ENCODE measurements at places on chromosomes 2 and 18.

DNA sequence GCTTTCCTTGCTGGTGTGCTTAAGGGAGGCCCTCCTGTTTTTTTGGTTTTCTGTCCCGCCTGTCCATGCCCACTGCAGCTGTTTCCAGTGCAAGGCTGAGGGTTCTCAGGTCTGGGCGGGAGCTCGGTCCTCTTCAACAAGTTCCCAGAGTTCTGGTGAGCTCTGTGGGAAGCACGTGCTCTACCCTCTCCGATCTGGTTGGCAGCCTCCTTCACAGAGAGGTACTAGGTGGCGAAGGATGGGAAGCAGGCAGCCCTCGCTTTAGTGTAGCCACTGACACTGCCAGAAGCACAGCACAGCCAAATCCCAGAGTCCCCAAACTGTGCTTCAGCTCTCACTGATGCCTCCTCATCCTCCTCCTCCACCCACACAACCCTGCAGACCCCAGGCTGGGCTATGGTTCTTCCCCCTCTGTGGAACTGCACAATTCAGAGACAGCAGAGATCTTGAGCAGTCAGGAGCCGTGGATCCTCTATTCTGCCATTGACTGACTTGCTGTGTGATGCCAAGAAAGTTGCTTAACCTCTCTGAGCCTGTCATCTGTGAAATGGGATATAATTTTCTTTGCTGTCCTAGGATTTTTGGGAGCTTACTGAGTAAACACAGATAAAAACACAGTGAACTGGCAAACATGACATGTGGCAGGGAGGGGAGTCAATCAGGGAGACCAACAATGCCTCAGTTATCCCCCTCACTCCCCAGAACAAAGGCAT lies 157.3 kb downstream of the MSH2 start:
- DNase-seq = no peak

DNA sequence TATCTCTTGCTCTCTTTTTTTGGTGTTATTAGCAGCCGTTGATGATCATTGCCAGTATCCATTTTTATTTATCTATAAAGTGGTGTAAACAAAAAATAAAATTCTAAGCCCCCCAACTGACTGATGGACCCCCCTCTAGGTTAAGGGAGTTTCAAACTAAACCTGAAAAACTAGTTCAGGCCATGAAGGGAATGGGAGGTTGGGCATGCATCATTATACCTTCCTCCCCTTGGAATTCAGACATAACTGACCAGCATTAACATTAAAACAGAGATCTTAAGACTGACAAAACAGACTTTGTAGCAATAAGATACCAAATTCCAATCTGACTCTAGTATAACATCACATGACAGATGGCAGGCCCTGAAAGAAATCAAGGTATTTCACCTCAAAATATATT lies 20.2 kb downstream of the RALBP1 start:
- no peak for DNase-seq

- DNase-seq = no peak
Observed at GRCh38 chr18:73646196-73646595, 501.4 kb downstream of the FBXO15 start.

DNA sequence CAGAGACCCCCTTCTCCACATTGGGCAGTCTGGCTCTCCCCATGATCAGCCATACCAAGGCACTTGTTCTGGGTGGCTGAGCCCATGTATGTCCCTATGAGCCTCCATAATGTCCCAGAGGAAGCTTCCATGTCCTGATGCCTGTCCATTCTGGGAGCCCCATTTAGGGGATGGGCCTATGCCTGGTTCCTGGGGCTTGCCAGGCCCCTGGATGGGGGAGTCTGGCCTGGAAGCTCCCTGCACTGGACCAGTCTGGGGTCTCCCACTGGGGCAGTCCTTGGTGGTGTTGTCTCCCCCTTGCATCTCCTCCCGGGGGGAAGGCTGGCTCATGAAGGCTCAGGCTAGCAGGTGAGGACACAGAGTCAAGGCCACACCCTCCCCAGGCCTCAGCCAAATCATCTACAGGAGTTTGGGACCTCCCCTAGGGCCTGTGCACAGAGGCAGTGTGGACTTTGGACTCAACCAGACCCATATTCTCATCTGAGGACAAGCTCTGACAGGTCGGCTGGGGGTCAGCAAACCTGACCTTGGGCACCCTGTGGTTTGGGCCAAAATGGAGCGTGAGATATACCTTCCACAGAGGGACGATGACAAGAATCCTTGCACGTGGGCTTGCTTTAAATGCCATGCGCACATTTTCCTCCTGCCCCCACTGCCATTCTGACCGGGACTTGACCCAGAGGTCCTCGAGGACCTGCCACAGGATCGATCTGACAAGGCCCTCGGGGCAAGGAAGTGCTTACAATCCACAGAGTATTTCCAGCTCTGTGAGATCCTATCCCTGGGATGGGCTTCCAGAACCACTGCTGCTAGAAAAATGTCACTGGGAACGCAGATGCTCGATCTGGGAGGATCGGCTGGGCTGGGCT lies 38.8 kb downstream of the INHBB start:
- DNase-seq = no peak

DNA sequence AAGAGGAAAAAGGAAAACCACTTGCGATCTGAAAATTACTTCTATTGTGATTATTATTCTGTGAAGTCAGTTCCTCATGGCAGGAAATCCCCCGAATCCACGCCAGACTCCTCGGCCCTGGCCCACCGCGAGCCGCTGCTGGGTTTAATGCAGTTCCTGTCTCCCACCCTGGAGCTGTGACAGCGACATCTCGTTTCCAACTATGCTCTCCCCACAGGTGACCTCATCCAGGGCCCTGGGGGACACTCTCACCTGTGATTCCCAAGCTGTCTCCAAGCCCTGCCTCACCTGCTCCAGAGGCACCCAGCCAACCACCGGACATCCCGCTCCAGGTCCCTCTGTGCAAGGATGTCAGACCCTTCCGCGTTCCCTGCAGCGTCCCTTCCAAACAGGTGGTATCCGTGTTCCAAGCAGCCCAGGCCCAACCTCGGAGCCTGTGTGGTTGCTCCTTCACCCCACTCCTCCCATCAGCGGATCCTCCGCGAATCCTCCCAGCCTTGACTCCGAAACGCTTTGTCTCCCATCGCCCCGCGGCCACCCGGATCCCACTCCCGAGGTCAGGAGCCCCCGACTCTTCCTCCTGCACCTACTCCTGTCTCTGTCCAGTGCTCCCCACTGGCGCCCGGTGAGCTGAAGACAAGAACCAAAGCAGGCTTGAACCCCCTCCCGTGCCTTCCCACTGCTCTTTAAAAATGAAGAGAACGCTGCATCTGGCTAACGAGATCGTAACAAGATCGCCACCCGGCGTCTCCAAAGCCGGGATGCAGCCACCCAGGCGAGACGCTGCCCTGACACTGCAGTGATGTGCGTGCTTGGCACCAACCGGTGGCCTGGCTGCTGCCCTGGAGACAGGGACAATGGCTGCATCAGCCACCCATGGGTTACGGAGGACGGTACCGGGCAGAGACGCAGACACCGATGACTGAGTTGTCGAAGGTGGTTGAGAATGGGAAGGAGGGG lies 96.5 kb downstream of the NDUFA10 start:
- DNase-seq = no peak

DNA sequence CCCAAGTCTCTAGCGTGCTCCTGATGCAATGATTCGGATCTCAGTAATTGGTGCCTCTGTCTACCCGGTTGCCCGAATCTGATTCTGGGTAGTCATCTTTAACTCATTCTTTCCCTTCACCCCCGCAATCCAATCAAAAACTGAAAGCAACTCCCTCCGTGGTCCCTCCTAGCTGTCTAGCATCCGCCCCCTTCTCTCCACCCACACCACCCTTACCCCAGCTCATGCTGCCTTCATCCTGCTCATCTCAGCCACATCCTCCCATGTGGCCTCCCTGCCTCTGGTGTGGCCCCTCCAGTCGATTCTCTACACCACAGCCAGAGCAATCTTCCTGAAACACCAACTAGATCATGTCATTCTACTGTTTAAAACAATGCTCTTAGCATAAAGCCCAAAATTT lies 62.3 kb downstream of the TTC32 start:
- no peak for DNase-seq

DNA sequence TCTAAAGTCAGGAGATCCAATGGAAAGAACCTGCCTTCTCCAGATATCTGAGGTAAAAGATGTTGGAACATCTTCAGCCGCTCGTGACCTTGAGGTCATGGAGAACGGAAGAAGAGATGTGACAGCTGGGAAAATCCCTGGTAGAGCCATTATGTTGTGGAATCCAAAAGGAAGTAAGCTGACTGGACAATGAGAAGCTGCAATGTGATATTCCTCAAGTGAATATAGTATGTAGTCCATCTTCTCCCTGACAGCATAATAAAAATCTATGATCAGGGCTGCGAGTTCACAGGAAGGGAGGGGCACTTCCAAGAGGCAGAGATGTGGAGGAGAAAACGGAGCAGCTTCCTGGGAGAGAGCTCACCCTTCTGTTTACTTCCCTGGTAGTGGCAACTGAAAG lies 201.0 kb upstream of the SP5 start:
- no peak for DNase-seq

- no peak for DNase-seq
Observed at GRCh38 chr2:212505586-212505985, 33.0 kb downstream of the ERBB4 start.

DNA sequence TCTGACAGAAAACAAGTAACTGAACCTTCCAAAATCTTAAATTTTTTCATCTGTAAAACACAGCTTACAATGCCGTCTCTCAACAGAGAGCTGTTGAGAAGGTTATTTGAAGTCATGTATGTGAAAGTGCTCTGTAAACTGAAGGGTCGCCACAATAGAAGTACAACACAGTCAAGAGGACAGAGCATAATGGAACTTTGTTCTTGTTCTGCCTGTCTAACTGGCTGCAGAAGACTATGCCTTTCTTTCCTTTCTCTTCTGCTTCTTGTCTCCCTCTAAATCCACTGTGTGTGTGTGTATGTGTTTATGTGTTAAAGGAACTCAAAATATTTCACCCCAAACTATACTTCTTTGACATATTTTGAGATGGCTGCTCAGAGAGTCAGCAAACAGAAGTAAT lies 365.8 kb upstream of the RND3 start:
- no peak for DNase-seq

DNA sequence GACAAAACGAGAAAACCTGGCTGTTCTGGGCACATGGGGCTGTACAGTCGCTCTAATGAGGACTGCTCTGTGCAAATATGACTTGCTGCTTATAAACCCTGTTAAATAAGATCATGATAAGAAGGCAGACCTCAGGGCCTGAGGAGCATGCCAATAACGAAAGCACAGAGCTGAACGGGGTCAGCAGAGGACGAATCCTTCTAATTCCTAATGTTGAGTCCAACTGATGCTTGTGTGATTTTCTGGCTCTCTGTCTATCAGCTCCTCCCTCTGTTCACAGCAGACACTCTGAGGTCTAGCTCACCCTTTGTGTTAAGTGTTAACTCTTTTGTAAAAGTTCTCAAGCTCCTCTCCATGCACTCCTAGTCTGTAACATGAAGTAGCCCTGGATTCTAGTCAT lies 167.2 kb upstream of the REV1 start:
- DNase-seq = no peak

DNA sequence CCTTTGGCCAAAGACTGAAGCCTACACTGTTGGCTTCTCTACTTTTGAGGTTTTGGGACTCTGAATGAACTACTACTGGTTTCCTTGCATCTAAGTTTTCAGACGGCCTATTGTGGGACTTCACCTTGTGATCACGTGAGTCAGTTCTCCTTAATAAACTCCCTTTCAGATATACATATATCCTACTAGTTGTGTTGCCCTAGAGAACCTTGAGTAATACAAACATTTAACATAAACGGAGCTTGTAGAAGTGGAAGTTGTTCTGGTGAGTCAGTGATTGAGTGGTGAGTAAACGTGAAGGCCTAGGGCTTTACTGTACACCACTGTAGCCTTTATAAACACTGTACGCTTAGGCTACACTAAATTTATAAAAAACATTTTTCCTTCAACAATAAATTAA lies 107.2 kb upstream of the CDH2 start:
- no peak for DNase-seq

- no peak for DNase-seq
Observed at GRCh38 chr2:195363496-195363895, 293.5 kb upstream of the SLC39A10 start.

- DNase-seq = no peak
Observed at GRCh38 chr2:218125626-218126080, at the start of gene CXCR2. Gene CXCR2, plus strand, starts transcription at chr2:218126028. Its CDS starts 8,774 bp downstream, at chr2:218134802.

GRCh38 chr18:59460072-59460420 lies 101.0 kb upstream of the LMAN1 start:
- DNase-seq = no peak

DNA sequence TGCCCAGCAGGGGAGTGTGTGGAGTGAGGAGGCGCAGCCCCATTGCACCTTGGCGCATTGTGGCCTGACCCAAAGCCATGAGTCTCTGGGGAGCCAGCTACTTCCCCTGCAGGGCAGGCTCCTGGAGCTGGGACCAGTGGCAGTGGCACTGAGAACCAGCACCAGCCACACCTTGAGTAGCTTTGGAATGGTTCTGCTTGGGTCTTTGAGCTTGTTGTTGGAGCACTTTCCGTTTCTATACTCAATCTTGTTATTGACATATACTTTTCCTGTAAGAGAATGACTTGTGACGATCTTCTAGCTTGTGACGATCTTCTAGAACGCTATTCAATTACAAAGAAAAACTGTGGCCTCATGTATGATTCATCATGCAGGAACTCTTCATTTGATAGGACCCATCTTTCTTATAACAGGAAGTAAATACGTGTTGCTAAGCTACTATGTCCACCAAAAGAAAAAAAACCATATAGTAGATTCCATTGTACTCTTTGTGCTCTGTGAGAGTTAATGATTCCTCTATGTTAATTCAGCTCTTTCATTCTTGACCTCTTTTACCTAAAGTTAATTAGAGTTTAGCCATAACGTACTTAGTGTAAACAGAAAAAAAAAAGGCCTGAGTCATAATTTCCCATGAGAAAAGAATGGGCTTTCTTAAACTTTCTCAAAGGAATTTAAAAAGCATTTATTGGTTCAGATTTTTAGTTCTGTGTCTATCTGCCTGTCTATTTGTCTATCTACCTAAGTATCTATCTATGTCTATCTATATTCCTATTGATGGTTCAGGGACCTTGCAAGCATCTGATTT lies 113.1 kb downstream of the GATA6 start:
- no peak for DNase-seq

- no peak for DNase-seq
Observed at GRCh38 chr2:873027-873426, 77.6 kb upstream of the SNTG2 start.

- DNase-seq = no peak
Observed at GRCh38 chr2:24792542-24792873, 683 bp downstream of the PTRHD1 start.

DNA sequence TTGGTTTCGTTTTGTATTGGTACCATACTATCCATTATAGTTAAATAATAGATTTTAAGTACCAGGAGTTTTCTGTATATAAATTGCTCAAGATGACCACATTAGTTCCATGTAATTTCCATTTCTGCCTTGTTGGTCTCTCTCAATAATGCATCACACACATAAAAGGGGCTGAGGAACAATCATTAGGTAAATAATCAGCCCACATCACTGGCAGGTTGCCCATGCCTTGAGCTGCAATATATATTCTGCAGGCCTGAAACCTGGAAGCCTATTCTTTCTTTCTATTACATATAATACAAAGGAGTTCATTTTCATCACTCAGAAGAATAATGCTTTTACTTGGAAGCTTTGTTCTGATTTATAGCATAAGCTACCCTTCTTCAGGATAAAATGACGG lies 616.1 kb upstream of the PKDCC start:
- peak; percentile 75 for DNase-seq

All from NCI-H1436 treated with DMSO at 0.1 percent for 48 hours (cell line).